ENCODE measurements at places on chromosomes 2 and 18.

GRCh38 chr2:46446871-46447568 lies 32.3 kb upstream of the TMEM247 start:
- DNase-seq: no peak

- no peak for DNase-seq
These were observed 375.6 kb upstream of the LRATD1 start for GRCh38 chr2:14256890-14257289.

- no peak for DNase-seq
These were observed 60.9 kb downstream of the KCTD1 start for GRCh38 chr18:26487437-26487836.

DNA sequence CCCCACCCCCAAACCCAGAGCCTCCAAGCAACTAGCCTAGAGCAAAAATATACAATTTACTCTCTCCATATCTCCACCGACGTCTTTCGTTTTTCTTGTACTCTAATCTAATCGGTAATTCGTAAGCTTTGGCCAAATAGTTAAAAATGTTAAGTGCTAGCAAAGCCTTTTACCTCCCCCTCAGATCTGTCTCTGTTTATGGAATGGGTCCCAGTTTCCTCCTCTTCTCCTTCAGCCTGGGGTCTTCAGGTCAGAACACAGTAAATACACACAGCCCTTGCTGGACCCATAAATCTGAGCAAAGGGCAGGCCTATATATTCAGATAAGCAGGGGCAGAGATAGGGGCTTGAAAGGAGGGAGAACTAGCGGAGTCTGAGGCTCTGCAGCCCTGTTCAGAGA lies 267.4 kb downstream of the MEIS1 start:
- DNase-seq: no peak

DNA sequence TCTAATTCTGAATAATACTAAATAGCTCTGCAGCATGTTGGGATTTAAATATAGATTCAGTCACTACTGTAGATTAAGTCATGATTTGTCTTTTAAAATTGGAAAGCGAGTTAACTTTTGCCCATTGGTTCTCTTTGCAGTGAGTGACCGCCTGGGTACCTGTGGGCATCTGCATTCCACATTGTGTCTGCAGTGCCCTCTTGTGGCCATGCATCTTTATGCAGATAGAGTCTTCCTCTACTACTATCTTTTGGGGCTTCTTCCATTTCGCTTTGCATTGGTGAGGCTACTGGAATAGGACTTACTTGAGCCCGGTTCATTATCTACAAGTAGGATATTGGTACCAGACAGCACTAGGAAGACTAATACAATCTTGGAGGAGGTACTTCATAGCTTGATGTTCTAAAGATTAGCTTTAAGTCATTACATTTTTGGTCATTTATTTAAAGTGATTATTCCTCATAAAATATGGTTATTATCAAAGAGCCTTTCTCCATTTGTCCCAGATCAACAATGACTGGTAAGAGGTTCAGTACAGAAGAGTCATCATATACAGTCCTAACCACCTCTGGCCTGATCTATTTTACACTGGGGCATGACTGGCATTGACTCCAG lies 203.0 kb downstream of the SOCS6 start:
- no peak for DNase-seq

DNA sequence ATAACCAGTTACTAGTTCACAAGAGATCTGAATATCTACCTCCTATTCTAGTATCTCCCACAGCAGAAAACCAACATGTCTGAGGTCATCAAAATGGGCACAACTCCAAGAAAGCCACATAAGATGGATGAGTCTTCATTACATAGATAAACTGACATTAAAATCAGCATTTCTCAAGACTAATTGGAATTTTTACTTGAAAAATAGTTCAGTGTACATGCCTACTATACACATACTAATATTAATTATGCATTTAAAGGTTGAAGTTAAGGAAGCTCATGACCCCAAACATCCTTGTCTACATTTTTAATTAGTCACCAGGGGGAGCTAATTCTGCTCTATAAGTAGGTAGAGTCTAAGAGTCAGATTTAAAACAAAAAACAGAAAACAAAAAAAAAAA lies 41.9 kb downstream of the ZNF521 start:
- DNase-seq: no peak

- no peak for DNase-seq
These were observed 104.5 kb downstream of the MMADHC start for GRCh38 chr2:149483004-149483605.

DNA sequence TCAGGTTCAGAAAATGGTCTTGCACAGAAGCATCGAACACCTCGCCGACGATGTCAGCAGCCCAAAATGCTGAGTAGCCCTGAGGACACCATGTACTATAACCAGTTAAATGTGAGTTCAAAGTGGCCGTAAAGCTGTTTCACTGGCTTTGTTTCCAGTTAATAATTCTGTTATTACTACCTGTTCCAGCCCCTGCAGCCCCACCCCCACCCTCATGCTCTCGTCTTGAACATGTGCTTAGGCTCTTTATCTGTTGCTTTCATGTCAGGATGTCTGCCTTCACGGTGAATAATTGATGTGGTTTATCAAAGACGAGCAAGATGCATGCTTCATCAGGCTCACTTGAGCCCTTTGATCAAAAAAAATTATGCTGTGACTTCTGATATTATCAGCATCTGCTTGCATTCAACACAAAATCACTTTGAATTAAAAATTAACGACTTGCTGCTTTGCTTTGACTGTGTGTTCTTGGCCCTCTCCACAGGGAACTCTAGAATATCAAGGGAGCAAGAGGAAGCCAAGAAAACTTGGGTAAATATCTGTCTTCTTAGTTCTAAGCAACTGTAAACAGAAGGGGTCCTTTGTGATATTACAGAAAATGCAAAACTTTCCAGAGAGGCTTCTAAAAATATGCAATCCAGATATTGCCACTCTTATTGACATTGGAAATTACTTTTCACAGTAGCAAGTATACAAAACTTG lies 63.4 kb upstream of the SP5 start:
- DNase-seq: no peak

- no peak for DNase-seq
These were observed 180.9 kb downstream of the GCA start for GRCh38 chr2:162524849-162525248.

DNA sequence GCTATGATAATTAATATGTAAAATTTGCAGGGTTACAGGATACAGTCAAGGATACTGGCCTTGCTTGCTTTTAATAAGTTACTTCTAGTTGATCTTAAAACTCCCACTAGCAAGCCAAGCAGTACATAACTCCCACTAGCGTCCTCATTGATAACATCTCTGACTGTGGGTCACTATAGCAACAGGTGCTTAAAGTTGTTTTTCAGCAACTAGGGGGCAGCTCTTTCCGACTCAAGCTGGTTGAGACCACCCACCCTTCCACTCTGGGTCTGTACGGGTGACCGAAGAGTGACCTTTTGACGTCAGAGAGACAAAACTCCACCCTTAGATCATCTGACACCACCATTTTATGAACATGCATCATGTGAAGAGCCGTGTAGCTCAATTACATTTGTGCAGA lies 208.6 kb downstream of the MYO1B start:
- DNase-seq: no peak

DNA sequence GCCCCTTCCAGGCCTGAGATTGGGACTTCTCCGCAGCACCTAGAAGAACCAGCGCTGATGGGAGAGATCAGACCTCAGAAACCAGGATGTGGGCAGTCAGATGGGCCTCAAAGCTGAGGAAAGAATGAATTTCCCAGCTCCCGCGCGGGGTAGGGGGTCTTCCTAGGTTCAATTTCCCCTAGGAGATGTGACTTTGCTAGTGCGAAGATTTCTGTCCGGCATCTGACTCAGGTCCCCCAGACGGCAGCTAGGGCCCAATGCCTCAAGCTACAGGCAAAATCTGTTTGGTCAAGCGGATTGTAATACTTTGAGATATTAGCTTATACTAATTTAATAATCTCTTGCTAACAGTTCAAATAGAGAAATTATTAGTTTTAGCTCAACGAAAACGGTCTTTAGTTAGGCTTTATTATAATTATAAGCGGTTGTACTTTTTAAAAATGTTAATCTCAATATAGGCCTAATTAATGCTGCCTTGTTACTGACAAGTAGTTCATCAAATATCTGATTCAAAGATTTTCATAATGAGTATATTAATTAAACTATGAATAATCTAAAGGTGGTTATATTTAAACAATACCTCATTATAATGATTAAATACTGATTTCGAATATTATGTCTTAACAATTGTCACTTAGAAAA lies 5.8 kb downstream of the DLX1 start:
- no peak for DNase-seq

- DNase-seq: no peak
These were observed 23.9 kb downstream of the ME2 start for GRCh38 chr18:50902797-50903196.

GRCh38 chr2:189024901-189025618 lies 50.9 kb downstream of the COL3A1 start:
- no peak for DNase-seq

GRCh38 chr2:237530472-237531433 lies 35.6 kb upstream of the PRLH start:
- DNase-seq: no peak

- DNase-seq: peak; percentile 44
These were observed 1.1 kb upstream of the SATB2 start for GRCh38 chr2:199458806-199459285.

DNA sequence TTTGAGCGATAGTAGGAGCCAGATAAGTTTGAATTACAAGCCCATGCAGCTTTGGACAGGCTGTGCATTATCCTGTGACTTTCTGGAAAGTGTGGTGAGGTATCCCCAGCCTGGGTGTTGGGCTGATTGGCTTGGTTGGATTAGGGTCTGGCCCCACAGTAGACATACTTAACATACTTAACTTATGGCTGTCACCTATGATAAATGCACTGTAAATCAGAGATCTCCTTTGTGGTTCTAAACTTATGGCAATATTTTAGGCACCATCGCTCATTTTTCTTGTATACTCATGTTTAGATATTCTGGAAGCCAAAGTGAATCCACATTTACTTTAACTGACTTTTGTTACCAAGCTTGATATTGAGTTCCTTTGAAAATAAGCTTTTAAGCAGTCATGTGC lies 54.8 kb downstream of the SPTBN1 start:
- no peak for DNase-seq

DNA sequence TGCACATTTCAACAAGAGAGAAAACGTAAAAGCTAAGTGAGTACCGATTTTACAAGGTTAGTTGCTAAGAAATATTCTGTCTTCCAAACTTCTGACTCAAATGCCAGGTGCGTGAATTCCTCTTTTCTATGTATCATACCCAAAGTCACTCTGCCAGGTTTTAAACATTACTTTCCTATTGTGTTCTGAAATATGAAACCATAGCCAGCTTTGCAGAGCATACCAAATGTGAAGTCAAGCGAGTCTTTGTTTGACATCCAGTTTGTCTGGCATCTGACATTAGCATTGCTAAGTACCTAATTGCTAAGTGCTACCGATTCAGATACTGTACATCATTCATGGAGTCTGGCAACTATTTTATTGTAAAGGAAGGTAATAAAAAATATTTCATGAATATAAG lies 321.9 kb upstream of the GALNT5 start:
- DNase-seq: no peak

DNA sequence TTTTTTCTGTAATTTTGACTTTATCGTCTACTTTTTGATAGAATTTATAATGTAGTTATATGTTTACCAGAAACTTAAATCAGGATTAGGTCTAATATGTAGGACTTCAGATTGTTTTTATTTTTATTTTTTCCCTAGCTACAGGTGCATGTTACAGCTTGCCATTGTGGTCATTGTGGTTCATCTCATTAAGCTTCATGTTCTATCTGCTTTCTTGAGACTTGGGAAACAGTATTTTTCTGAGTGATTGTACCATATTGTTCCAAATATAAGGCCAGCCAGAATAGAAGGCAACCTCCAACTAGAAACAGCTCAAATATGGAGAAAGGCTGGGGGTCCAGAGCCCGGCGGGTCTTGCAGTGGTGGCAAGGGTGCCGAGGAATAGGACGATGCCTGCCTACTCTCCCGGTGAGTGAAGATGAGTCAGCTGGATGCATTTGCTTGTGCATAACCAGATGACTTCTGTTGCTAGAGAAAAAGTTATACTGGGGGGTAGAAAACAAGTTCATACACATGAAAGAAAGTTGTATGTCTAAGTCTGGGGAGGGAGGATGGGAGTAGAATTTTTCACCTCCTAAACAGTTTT lies 188.4 kb downstream of the CCDC85A start:
- DNase-seq: no peak

- no peak for DNase-seq
These were observed 74.3 kb downstream of the ZNF236 start for GRCh38 chr18:76896677-76897076.

DNA sequence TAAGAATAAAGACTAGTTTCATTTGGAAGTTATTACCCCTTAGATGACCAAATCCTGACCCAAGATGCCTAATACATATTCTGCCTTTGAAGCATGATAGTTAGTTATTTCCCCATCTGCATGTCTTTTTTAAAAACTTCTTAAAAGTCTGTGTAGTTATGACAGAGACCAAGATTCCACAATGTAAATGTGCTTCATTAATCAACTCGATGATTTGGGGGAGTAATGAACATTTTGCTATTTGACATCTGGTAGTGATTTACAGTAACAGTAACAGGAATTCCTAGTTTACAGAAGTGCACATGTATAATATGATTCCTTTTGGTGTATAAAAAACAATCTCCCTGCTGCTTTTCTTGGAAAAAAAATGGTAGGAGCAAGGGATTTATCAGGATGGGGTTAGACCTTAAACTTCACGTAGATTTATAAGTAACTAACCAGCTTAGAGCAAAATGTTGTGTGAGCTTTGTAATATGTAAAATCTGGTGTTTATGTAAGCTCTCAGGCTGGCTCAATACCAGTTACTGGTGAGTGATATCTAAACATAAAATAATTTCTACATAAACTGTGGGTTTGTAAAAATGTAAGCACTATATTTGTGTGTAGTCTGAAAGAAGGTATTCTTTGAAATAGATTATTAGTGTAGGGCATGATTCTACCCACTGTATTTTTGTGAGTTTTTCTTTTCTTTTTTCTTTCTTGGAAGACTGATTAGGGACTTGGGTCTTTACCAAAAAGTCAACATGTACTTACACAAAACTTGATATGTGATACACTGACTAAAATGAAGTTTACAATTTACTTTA lies 641.6 kb downstream of the EPHA4 start:
- DNase-seq: no peak

GRCh38 chr2:33241581-33241980 lies 234.9 kb upstream of the RASGRP3 start:
- no peak for DNase-seq

DNA sequence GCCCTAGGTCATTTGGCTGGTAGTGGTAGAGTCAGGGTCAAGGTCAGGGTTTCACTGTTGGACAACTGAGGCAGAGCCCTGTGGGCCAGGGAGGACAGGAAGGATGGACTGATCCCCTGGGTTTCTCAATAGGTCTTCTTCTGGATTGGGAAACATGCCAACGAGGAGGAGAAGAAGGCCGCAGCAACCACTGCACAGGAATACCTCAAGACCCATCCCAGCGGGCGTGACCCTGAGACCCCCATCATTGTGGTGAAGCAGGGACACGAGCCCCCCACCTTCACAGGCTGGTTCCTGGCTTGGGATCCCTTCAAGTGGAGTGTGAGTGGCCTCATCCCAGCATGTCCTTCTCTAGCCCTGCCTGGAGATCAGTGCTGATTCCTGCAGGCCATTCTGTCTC lies 18.1 kb downstream of the VIL1 start:
- DNase-seq: no peak

Measured in ureter (tissue), 1 donor.